ENCODE measurements at places on chromosomes 4 and X. TPM values are rescaled to one million over a fixed set of nuclear protein-coding genes. Genes with fewer than 3 reads are reported as not detected.

- DNase-seq = no peak
Observed at GRCh38 chr4:186826846-186827533, 103.3 kb upstream of the FAT1 start.

DNA sequence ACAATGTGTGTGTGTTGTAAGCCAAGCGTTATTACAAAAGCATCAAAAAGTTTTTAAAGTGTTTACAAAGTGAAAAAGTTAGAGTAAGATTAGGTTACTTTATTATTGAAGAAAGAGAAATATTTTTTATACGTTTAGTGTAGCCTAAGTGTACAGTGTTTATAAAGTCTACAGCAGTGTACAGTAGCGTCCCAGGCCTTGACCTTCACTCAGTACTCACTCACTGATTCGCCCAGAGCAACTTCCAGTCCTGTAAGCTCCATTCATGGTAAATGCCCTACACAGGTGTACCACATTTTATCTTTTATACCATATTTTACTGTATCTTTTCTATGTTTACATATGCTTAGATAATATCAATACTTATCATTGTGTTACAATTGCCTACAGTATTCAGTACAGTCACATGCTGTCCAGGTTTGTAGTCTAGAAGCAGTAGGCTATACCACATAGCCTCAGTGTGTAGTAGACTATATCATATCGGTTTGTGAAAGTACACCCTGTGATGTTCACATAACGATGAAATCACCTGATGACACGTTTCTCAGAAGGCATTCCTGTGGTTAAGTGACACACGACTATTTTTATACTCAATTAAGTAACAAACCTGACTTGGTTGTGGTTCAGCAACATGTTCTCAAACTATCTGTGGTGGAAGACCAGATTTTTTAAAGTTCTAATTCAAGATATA is 152.0 kb upstream of the EDNRA start:
- no peak for DNase-seq

GRCh38 chr4:2482192-2482591 is 13.3 kb downstream of the RNF4 start:
- DNase-seq = no peak

DNA sequence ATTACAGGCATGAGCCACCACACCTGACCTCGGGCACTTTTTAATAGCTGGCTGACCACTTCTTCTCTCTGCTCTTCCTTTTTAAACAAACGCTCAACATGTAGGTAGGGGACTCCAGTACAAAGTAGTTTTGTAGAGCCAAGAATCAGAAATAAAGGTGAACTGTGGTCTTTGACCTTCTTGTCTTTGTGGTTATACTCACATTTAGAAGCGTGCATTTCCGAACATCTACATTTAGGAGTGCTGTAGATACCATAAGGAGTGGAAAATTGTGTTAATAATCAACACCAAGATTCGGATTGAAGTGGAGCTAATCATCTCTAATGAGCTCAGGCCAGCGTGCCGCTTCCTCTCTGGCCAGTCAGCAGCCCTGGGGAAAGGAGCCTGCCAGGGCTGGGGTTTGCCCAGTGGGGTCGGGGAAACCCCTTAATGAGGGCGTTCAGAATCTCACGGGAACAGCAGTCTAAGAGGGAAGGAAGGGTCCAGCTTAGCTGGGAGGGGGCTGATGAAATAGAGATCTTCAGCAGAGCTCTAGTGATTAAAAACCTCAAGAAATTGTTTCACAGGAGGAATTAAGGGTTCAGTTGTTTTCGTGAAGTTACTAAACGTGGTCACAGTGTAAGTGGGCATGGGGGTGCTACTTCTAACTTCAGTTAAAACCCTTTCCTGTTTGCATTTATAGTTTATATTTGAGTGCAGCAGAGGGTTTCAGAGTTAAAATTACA is 81.2 kb downstream of the GAB1 start:
- DNase-seq = no peak

GRCh38 chr4:25310803-25311166 is 1.8 kb upstream of the ZCCHC4 start:
- DNase-seq = no peak

DNA sequence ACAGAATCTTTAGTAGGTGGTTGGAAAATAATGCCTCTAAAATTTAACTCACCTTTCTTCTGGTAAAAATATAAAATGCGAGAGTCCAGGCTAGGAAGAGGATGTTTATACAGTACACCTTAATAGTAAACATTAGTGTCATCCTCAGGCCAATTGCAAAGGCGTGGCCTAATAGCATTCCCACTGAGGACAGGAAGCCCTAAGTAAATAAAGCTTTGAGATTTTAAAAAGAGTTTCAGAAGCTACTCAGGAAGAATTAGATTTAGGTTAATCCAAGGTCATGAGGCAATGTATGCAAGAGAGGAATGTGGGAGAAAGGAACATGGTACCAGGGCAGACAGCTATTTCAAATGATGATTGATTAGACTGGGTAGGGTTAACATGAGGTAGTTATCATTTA is 49.5 kb downstream of the RPGR start:
- no peak for DNase-seq

- no peak for DNase-seq
Observed at GRCh38 chrX:152897222-152898131, at the start of gene ZNF185. ZNF185 (plus strand) TSS chrX:152898067; CDS start chrX:152914490, 16,423 bp downstream.

DNA sequence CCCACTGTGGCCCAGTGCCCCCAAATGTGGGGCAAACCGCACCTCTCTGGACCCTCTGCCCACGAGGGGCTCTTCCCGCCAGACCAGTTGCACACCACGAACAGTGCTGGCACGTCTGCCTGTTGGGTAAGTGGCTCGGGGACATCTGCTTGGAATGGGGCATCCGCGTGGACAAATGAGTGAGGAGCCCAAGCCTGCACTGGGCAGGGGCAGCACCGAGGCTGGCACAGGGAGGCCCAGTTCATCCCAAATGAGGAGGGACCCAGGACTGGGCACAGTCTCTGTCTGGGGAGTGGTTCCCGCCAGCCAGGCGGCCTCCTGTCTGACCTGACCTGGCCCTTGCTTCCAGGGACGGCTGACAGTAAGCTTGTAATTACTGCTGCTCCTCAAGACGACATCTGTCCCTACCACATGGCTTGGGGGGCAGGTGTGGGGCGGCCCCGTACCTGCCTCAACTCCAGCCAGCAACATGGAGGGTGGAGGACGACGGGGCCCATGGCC is 3.2 kb downstream of the SPON2 start:
- no peak for DNase-seq

DNA sequence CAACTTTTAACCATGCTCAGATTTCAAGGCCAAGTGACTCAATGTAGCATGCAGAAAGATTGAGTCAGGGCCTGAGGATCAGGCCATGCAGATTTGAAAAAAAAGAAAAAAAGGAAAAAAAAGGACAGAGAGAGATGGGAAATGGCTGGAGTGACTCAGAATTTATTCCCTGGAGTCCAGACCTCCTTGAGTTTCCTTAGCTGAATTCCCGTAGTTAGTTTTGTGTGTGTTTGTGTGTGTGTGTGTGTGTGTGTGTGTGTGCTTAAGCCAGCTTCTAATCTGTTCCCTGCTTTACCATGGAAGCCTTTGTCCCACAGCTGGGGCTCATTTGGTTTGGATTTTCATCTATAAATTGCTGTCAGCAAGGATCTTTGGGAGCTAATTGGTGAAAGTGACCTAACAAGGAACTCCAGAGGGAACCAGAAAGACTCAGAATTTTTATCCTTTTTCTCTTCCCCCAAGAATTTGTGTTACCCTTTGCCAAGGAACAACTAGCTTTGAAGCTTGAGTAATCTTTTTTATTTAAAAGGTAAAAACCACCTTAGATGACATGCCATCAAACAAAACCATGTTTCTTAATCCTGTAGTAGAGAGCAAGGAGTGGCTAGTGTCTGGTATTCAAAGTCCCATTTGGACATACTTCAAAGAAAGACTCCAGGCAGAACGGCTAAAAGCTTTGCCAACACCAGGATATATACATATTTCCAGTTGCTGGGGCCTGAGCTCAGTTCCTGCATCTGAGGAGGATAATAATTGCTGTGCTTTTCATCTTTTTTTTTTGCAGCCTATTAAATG is 109.0 kb upstream of the DDIT4L start:
- no peak for DNase-seq

DNA sequence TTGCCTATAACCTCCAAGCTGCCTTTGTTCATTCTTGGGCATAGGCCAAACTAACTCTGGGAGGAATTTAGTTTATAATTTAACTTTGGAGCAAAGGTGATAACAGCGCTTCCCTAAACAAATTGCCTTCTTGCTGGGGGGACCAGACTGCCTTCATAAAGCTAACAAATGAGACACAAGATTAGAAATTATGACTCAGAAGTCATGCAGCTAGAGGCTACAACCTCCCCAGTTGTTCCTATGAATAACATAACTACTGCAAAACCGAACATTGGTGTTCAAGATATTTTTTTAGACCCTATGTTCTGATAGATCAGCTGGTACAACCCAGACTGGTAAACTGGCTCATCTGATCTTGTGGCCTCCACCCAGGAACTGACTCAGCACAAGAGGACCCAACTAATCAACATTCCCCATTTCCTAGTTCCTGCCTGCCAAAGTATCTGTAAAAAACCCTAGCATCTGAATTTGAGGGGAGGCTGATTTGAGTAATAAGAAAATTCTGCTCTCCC is 22.0 kb upstream of the TMPRSS11B start:
- DNase-seq = no peak

DNA sequence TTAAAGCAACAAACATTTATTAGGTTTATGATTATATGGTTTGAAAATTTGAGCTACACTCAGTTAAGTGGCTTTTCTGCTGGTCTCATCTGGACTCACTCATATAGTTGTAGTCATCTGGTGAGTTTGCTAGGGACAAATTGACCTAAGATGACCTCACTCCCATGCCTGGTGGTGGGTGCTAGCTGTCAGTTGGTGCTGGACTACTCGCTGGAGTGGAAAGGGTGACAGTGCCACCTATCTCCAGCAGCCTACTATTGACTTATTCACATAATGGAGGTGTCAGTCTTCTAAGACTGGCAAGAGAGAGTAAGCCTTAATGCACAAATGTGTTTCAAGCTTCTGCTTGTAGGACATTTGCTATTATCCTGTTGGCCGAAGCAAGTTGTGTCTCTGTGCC is 88.2 kb downstream of the TASL start:
- peak; percentile 3 for DNase-seq

DNA sequence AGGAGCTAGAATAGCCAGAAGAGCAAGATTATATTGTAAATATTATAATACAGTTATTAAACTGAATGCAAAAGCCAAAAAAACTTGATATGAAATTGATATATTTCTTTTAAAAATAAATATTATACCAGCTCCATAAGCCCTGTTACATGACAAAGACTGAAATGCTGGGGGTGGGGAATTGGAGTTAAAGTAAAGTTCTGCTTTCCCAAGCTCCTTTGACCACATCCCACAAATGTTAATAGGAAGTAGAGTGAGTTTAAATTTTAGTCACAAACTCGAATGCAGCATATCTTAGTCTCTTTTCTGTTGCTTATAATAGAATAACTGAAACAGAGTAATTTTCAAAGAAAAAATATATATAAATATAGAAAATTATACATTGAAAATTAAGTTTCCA is 46.9 kb upstream of the NFKB1 start:
- DNase-seq = no peak

GRCh38 chr4:183129675-183130074 is 30.6 kb downstream of the WWC2 start:
- peak; percentile 25 for DNase-seq

GRCh38 chr4:21885241-21885640 is 63.3 kb downstream of the KCNIP4 start:
- DNase-seq = no peak

Gene BGN
- 0.11 TPM for total RNA-seq

Gene FAT1
- 30.0 TPM for total RNA-seq

Gene CITED1
- 4.7 TPM for total RNA-seq

Gene HELT
- total RNA-seq = not detected

Gene HTR2C
- total RNA-seq = 0.04 TPM

Gene HAUS7
- 94.0 TPM for total RNA-seq

Gene TCEAL6
- not detected for total RNA-seq

Gene ETDB
- not detected for total RNA-seq

Data from K562 (cell line).